Stimulated activated CD8-positive, alpha-beta memory T cell treated with anti-CD3 and anti-CD28 coated beads, Interleukin-4, amount 100 ng/mL, for 1 hour (primary cell): ENCODE measurements at places on chromosomes 16 and 17.

DNA sequence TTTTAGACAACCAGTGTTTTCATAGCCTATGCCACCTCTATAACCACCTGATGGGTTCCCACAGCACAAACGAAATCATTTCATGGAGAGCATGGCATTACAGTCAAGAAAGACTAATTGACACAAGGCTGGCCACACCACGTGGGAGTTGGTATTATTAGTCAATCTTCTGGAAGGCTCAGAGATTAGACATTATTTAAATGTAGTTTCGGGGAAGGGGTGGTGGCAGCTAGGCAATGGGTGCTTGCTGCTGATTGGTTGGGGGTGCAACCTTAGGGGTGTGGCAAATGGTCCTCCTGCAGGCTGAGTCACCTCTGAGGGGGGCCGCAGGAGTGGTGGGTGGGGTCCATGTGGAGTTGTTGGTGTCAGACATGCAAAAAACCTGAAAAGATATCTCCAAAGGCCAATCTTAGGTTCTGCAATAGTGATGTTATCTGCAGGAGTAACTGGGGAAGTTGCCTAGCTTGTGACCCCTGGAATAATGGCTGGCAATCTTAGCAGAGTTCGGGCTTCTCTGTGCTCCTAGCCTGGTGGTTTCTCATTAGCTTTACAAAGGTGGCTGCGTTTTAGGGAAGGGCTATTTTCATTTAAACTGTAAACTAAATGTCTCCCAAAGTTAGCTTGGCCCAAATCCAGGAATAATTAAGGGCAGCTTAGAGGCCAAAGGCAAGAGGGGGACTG is 4.6 kb downstream of the TEN1 start:
- DNase-seq = no peak

- DNase-seq = no peak
Measured at GRCh38 chr17:17398188-17398942, 78.4 kb upstream of the MED9 start.

GRCh38 chr17:31249835-31250141 is 47.3 kb downstream of the OMG start:
- DNase-seq = no peak

DNA sequence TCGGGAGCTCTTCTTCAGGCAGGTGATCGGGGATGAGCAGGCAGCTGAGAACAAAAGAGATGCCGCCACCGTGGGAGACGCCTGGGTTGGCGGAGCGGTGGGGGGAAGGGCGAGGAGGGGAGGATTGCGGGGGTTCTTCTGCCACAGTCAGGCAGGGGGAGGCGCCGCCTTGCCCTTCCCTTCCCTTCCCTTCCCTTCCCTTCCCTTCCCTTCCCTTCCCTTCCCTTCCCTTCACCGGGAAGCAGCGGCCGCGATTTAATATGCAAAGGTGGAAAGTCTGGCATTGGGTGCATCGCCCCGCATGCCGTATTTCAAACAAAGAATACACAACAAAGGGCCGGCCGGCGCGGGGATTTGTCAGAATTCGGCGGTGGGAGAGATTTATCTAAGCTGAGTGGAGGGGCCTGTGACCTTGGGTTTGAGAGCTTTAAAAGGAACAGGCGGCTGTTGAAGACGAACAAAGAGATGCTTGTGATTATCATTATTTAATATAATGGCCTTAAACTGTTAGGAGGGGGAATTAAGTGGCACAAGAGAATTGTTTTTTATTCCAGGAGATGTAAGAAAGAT is 262.3 kb upstream of the TNRC6C start:
- no peak for DNase-seq

DNA sequence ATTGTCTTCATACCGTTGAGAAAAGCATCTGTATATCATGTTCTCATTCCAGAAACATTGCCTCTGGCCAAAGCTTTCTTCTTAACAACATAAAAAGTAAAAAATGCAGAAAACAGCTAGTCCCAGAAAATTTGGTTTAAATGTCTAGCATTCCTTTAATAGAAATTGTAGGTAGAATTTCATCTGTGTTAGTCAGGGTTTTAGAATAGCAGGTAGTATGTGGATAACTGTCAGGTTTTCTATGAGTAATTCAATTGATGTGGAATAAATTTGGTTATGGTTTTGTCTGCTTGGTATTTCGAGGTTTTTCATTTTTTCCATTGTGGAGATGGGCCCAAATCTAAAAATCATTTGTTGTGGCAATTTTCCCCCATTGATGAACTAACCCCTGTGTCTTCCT is 616.7 kb downstream of the KCNJ2 start:
- DNase-seq = no peak

DNA sequence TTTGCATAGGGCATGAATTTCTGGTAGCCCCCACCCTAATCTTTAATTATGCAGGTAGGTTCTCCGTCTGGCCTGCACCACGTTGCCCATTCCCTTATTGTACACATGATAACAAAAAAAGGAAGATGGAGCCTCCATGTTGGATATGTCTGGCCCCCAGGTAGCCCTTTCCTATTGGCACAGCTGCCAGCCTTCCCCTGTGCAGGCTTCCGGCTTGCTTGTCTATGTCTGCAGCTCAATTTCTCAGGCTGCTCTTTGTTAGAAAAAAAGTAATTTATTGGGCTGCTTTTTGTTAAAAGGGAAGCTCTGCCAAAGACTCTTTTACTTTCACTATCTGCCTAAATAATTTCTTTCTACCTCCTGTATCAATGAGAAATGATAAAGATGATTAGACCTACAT is 5.5 kb downstream of the OR1A1 start:
- no peak for DNase-seq

GRCh38 chr16:88010968-88011483 is 59.8 kb downstream of the BANP start:
- no peak for DNase-seq

DNA sequence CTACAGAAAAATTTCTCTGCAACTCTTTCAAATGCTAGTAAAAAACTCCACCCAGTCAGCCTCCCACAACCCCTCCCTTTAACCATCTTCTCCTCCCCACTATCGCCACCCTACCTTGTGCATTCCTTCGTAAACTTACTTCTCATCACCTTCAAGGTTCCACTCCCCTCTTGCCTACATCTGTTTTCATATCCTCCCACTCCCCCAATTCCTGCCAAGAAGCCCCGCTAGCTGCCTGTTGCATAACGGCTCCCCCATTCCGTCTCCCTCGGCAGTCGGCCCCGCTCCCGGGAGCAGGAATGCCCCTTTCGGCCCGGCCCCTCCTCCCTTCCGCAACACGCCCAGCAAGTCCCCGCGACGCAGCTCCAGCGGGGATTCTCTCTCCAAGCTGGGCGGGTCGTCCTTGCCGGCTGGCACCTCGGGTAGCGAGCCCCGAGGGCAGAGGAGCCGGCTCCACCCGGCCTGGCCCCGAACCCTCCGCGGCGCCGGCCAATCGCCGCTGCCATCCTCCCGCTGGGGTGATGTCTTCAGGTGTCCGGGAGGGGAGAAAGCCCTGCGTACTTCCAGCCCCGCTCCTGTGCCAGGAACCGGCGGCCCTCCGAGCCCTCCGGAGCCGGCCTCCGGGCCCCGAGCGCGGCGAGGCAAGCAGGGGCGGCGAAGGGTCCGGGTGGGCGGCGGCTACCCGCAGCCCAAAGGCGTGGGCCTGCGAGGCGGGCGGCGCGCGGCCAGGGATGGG is 1.5 kb downstream of the PHLPP2 start:
- DNase-seq = peak; percentile 21

DNA sequence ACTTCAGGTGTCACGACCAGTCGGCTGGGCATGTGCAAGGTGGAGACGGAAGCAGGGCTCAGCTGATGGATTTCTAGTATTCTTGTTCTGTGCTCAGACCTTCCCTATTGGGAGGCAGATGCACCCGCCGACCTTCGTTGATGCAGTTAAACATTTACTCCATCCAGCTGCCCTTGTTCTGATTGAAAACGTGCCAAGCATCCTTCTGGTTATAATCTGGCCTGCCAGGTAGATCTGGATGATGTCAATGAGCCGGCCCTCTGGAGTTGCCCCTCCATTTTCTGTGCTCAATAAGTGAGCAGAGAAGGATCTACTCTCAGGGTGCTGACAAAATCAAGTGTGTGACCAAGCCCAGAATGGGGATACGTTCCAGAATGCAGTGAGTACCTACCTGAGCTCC is 38.3 kb downstream of the CCDC182 start:
- DNase-seq = no peak

DNA sequence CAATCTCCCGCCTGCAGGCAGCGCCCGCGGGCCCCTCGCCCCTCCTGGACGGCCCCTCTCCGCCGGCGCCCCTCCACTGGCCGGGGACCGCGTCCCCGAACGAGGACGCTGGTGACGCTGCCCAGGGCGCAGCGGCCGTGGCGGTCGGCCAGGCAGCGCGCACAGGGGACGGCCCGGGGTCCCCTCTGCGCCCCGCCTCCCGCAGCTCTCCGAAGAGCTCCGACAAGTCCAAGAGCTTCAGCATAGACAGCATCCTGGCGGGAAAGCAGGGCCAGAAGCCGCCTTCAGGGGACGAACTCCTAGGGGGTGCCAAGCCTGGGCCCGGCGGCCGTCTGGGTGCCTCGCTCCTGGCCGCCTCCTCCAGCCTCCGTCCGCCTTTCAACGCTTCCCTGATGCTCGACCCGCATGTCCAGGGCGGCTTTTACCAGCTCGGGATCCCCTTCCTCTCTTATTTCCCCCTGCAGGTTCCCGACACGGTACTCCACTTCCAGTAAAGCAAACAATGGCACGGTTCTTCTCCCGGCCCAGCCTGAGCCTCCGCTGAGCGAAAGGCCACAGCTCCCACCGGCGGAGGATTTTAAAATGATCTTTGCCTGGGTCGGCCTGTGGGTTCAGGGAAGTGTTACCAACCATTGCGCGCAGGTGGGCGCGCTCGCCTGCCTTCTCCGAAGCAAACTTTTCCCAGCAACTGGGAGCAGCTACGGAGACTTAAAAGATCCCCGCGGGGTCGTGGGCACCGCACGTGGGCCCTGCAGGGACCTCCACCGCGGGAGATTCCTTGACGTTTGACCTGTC is 1.1 kb downstream of the FOXL1 start:
- DNase-seq = no peak

- DNase-seq = no peak
Measured at GRCh38 chr16:2852003-2852730, 5.8 kb downstream of the PRSS22 start.

- no peak for DNase-seq
Measured at GRCh38 chr17:58527306-58527705, 12.9 kb upstream of the MTMR4 start.

DNA sequence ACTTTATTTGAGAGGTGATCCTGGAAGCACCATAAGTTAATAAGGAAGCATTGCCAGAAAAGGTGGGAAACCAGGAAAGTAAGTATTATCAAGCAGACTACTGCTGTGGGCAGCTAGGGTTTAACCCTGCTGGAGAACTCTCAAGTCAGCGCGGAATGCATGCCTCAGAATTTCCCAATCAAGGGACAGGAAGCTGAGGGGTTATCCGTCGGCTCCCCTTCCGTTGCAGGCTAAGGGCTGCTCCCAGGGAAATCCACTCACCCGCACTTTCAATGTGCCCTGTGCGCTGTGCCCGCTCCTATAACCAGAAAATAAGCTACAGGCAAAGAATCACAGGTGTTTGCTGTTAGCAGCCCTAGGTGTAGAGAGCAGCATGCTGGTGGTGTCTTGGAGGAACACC is 138.5 kb upstream of the CACNG3 start:
- DNase-seq = no peak

- DNase-seq = no peak
Measured at GRCh38 chr17:63714550-63715277, 14.8 kb upstream of the LIMD2 start.

- DNase-seq = no peak
Measured at GRCh38 chr16:51845586-51846305, 694.7 kb upstream of the SALL1 start.

GRCh38 chr17:7944326-7944725 is 12.3 kb downstream of the CNTROB start:
- DNase-seq = no peak

DNA sequence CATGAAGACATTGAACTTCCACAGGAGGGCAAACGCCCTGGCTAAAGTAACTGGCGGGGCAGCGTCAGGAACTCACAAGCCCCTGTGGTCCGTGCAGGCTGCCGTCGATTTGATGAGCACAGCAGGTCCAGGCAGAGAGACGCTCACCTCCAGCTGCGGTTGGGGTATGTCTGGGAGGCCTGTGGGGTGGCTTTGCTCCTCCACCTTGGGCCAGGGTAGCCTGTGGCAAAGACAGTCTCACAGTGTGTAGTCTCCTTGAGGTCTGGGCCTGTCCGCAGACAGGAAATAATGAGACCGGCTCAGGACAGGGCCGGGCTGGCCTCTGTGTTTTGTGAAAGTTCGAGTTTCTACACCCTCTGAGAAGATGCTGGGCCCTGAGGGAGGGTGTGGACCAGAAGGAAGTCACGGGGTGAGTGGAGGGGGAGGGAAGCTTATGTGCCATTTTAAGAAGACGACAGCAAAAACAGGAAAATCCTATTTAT is 103.3 kb downstream of the METRNL start:
- no peak for DNase-seq

- DNase-seq = no peak
Measured at GRCh38 chr17:29592850-29593551, at the start of gene ANKRD13B. Gene ANKRD13B (plus strand): TSS chr17:29593132. CDS start chr17:29593622, 490 bp downstream.

- no peak for DNase-seq
Measured at GRCh38 chr17:79615926-79616325, 5.1 kb upstream of the RBFOX3 start.

- no peak for DNase-seq
Measured at GRCh38 chr17:41539979-41540701, 12.0 kb upstream of the KRT19 start.

- DNase-seq = no peak
Measured at GRCh38 chr16:73197598-73197997, 149.7 kb upstream of the ZFHX3 start.

- no peak for DNase-seq
Measured at GRCh38 chr16:84606081-84606875, 11.6 kb downstream of the COTL1 start.

- no peak for DNase-seq
Measured at GRCh38 chr16:61770301-61770700, 265.9 kb downstream of the CDH8 start.

- DNase-seq = no peak
Measured at GRCh38 chr17:1878419-1879121, 48.8 kb downstream of the RPA1 start.

- no peak for DNase-seq
Measured at GRCh38 chr17:56849131-56849530, 15.2 kb downstream of the DGKE start.

DNA sequence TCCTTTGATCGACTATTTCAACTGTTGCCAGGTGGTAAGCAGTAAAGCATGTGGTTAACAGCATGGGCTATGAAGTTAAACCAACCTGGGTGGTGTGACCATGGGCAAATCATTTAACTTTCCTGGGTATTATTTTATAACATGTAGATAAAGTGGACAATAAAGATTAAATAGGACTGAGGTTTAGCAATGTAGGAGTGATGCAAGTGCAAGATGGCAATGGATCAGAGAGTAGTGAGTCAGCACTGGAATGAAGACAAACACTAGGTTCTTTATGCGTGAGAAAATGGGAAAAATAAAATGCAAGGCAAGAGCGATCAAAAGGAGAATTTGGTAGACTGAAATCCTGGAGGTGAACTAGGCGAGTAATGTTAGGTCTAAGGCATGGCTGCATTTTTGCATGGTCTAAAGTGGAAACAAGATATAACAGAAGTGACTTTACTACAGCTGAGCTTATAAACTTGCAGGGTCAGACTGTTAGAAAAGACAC is 222.4 kb upstream of the AXIN2 start:
- DNase-seq = no peak

GRCh38 chr16:84635702-84636101 is 12.6 kb upstream of the KLHL36 start:
- DNase-seq = no peak

GRCh38 chr17:50183421-50183994 is 17.7 kb downstream of the SGCA start:
- DNase-seq = no peak

- DNase-seq = no peak
Measured at GRCh38 chr17:48494335-48494734, 36.5 kb downstream of the HOXB1 start.

GRCh38 chr17:82914375-82914774 is 74.6 kb upstream of the ZNF750 start:
- no peak for DNase-seq
